ENCODE measurements at places on chromosomes 4 and X. TPM values are rescaled to one million over a fixed set of nuclear protein-coding genes. Genes with fewer than 3 reads are reported as not detected.

Gene CFP
- 0.82 TPM for total RNA-seq

Gene SERPINA7
- total RNA-seq = not detected

DNA sequence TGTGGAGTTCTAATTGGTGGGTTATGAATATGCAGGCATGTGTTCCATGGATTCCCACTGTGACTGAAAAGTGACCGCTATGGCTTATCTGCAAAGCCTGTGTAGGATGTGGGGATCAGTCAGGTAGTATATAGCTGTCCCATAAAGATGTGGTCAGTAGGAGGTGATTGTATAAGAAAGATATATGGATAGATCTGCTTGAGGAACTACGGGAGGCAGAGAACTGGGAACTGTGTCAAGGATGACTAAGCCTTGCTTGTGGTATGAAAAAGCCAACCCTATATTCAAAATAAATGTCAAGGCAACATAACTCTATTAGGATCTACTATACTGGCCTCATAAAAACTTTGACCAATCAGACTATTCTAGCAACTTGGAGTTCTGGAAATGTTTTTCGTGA lies 185.2 kb downstream of the KLHL4 start:
- DNase-seq = no peak

GRCh38 chrX:40778861-40779575 lies 43.7 kb upstream of the MED14 start:
- DNase-seq = no peak

GRCh38 chrX:42739741-42740140 lies 38.2 kb downstream of the PPP1R2C start:
- no peak for DNase-seq

- no peak for DNase-seq
Observed at GRCh38 chrX:20060961-20061748, 55.6 kb downstream of the MAP7D2 start.

DNA sequence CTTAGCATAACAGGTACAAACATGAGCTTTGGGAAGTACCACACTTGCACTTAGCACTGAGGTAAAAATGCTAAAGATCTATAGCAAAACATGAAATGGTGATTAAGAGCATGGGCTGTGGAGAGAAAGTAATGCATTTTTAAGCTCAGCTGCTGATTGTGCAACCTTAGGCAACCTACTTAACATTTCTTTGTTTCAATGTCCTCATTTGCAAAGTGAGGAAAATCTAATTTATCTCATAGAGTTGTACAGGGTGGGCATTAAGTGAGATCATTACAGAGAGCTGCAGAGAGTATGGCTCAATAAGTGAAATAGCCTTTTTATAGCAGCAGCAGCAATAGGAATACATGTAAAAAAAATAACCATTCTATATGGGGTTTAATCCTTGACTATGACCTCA lies 87.0 kb downstream of the PAK3 start:
- DNase-seq = no peak

Measured in frontal cortex (tissue), 4 donors.